ENCODE measurements at places on chromosomes 12 and 14.

DNA sequence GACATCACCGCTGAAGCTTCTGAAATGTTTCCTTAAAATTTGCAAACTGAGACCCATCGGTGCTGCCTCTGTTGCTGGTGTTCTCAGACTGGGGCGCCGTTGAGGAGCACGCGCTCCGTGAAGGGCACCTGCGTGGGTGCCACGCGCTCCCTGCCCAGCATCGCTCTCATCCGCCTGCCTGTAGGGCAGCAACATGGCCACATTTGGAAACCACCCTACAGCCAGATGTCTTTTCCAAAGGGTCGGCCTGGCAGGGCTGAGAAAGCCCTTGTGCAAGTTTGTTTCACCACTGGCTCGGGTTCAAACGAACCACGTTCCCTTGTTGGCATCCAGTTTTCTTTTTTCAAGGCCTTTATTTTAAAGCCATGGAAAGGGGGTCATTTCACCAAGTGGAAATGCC is 13.9 kb downstream of the ADGRD1 start:
- no peak for DNase-seq

DNA sequence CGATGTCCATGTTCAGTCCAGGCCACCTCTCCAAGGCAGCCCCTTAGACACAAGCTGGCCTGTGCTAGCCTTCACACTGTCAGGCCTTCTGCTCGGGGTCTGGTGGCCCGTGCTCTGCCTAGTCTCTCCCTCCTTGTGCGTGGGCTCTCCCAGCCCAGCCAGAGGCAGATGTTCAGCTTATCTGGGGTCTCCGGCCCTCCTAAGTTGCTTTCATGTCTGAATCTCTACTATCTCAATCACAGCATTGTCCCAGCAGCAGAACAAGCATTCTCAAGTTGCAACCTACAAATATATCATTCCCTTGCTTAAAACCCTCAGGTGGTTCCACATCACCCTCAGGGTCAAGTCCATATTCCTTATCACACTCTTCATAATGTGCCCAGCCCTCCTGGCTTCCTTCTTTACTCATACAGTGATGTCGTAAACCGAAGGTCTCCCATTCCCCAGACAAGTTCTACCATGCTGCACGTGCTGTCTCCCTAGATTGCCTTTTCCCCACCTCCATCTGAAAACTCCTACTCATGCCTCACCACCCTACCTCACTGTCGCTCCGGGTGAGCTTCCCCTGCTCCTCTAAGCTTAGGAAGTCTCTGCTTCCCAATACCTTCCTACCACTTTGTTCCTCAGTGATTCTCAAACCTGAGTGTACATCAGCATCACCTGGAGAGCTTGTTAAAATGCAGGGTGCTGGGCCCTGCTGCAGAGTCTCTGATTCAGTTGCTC is 1.5 kb downstream of the KRT73 start:
- DNase-seq: no peak

DNA sequence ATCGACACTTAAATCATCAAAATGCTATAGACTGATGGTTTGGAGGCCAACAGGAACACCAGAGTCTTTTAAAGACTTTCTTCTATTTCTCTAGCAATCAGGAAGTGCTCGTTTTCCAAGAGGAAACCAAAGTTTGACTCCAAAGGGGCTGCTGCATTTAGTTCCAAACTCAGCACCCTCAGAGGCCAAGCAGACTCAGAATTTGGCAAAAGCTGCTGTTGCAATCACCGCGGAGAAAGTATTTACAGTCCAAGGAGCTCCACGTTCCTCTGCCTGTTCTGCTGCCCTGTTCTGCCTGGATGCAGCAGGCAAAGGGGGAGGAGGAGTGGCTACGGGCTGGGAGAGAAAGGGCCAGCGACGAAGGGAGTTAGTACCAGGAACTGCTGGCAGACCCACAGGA is 325.1 kb downstream of the BCL11B start:
- DNase-seq: no peak

DNA sequence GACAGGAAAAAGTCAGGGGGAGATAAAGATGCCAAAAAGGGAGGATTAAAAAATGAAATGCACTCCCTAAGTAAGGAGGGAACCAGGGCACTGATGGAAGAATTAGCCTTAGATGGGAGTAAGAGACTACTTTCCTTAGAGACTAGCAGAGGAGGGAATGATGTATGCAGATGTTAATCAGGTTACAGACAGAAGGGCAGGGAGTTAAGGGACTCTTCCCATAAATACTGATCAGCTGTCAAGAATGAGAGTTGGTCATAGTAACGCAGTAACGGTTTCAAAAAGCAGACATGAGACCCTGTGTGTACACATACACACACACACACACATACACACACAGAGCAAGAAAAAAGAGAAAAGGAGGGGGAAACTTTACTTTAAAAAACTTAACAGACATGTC is 93.4 kb downstream of the PHLDA1 start:
- DNase-seq: no peak

GRCh38 chr12:50072198-50072907 is 12.8 kb upstream of the SMARCD1 start:
- no peak for DNase-seq

GRCh38 chr12:43293396-43293795 is 258.6 kb downstream of the ADAMTS20 start:
- no peak for DNase-seq

DNA sequence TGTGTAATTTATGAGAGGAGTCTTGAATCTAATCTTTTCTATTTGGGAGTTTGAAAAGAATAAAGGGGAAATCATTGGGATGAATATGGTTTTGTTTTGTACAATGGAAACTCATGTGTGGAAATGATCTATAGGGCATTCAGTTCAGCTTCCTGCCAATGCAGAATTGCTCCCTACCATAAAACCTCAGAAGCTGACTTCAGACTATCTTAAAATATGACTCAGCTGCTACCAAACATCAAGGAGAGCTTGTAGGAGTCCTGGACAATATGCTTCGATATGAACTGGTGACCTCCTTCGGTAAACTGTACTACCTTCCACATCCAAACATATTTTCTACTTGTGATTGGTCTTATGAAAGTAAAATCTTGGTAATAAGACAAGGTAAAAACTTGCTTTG is 160.6 kb downstream of the CAPZA3 start:
- no peak for DNase-seq

- no peak for DNase-seq
Measured at GRCh38 chr14:104777808-104778249, 17.7 kb downstream of the AKT1 start.

DNA sequence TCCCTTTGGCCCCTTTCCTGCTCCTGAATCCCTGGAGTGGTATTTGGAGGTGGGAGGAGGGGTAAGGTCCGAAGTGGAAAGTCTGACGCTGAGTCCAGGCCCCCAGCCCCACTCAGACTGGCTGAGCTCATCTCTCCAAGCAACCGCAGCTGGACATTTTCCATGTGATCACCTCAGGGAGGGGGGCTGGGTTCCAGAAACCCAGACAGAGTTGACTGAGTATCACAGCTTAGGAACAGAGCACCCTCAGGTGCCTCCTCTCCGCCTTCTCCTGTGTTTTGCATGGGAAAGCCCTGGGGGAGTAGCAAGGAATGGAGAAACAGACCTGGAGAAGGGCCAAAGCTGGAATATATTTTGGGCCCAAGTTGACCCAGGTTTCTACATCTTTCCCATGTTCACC is 8.0 kb upstream of the ITGA5 start:
- no peak for DNase-seq

DNA sequence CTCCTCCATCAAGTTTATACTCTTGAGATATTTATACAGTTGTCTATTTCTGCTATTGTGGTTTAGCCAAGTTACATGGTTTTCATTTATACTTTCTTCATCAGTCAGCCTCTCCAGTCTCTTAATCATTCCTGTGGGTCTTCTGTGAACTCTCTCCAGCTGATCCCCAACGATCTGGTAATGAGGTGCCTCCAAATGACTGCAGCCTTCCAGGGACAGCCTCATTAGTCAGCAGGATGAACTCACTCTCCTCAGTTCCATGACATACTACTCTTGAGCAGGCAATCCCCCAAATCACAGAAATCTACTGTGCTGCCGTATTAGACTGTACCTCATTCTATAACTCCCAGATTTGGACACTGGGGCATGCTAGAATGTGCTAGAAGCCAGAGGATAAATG is 15.3 kb downstream of the AREL1 start:
- DNase-seq: no peak

- DNase-seq: no peak
Measured at GRCh38 chr12:2173971-2174370, 121.2 kb downstream of the CACNA1C start.

DNA sequence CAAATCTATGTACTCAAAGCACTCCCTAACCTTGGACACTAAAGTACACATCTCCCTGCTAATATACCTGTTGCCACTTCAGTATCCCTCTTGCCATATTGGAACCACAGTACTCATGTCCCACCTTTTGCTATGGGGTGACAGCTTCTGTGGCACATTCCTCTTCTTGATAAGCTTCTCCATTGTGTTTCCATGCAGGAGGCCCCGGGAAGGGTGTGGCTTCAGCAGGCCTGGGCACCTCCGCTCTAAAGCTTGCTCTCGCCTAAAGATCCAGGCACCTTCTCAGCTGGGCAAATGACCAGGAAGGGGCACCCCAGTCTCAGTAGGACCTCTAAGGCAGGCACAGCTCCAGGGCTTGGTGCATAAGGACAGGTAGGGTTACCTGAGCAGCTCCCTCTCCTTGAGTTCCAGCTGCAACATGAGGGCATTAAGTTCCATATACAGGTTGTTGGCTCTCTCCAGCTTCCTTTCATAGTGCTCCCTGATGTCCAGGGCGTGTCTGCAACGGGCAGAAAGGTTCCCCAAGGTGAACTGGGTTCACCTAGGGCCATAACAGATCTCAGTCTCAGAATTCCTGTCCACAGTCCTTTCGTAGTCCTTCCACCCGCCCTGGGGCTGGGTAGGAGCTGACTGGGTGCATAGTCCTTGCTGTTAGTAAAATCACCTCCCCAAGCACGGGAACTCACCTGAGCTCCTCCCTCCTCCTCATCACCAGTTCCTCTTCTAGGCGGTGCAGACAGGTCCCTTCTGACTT is 15.9 kb downstream of the MAP3K12 start:
- DNase-seq: no peak

DNA sequence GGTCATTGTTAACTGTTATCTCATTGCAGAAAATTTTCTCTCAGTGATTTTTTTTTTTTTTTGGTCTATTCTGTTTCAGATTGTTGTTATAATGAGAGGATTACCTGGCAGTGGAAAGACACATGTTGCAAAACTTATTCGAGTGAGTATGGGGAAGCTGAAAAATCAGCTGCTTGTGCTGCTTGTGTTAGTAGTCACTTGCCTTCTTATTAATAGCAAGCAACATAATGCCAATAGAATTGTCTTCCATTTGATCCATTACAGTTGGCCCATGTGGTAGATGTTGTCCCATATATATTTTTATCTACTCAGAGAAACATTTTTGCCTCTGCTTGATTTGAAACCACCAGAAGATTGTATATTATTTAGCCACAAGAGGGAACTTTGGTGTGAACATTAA is 53.0 kb downstream of the YLPM1 start:
- no peak for DNase-seq

GRCh38 chr12:126963825-126964224 is 1303.1 kb upstream of the TMEM132C start:
- DNase-seq: no peak

DNA sequence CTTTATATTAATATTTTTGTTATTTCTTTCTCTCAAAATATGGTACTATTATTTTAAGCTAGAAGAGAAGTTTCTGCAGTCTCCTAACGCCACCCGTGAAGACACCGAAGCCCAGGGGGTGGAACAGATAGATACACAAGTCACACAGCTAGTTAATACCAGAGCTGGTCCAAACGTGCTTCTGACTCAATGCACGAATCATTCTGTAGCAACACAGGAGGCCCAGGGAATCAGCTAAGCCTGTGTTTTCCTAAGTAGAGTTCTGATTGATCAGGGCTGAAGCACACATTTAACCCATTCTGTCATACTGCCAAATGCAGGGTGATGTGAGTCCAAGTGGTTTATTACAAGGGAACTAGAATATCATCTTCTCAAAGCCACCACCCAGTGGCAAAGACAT is 116.9 kb upstream of the PWP1 start:
- DNase-seq: no peak

GRCh38 chr12:15527201-15528080 is 205.1 kb downstream of the PTPRO start:
- DNase-seq: no peak

DNA sequence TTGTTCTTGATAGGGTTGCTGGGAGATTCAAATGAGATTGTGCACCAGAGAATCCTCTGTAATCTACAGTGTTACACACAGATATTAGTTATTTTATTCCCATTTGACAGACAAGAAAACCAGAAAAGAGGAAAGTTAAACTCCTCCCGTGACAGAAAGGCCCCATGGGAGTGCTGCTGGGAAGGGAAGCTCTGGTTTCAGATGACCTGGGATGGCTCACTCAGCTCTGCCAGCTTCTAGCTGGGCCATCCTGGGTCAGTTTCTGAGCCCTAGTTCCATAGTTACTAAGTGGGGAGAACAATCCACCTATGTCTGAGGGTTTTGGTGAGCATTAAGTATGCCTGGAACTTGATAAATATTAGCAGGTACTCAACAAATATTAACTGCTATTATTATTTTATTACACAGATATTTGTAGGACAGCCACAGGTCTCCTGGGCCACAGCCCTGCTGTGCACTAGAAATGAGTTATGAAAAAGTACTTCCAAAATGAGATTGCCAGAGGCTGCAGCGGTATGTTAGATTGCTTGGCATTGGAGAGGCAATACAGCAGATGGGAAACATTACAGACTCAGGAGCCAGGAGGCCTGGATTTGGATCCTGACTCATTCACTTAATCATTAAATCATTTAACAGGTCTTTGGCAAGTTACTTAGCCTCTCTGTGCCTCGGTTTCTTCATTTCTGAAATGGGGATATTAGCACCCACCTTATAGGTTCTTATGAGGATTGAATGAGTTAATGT is 47.1 kb upstream of the STON2 start:
- no peak for DNase-seq

DNA sequence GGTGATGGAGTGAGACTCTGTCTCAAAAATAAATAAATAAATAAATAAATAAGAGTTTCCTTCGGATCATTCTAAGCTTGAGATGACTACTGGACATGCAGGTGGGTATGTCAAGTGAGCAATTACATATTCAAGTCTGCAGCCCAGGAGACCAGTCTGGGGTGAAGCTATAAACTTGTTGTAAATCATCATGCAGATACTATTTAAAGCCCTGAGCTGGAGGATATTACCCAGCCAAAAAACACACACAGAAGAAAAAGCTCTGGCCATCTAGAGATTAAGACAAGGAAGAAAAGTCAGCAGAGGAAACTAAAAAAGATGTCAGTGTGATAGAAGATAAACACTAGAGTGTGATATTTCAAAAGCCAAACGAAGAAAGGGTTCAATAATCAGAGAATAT is 47.0 kb upstream of the PDZRN4 start:
- no peak for DNase-seq

- no peak for DNase-seq
Measured at GRCh38 chr14:71538288-71538687, 393.9 kb upstream of the RGS6 start.

DNA sequence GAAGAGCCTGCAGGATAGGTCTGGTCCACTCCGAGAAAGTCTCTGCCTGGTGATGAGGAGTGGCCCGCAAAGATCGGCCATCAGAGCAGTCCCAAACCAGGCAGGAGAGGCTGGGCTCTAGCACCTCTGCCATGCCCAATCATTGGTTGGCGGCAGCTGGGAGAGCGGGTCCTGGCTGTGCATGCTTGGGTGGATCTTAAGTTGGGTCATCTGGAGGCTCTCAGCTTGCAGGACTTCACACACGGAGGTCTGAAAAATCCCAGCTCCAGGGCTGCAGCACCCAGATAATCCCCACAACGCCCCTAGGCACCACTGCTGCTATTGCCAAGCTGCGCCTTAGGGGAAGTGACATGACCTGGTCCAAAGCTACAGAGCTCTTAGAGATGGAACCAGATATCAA is 766.7 kb upstream of the TBX3 start:
- DNase-seq: no peak

GRCh38 chr12:132665794-132666193 is 21.3 kb downstream of the POLE start:
- DNase-seq: no peak

- no peak for DNase-seq
Measured at GRCh38 chr14:57323721-57324120, 55.0 kb downstream of the AP5M1 start.

Data from CD4-positive, alpha-beta T cell treated with Interleukin-2 at 100 ng/mL for 4 hours (primary cell).